Thyroid gland (tissue), 4 donors: ENCODE measurements at places on chromosomes 6 and 20.

DNA sequence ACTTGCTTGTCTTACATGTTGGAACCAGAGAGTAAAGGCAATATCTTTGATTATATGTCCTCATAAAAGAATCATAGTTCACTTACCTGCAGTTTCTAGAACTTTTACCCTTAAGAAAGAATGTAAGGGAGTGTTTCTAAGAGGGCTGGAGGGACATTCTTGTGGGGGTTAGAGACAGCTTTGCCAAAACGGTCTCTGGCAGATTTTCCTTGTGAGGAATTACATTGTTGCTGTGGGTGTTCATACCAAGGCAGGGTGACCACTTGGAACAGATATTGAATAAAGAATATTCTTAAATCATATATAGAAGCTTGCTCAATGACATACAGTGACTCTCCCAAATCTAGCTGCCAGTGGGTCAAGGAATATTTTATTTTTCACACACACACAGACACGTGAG is 517.6 kb upstream of the SOX4 start:
- DNase-seq: no peak

GRCh38 chr6:136820561-136820960 is 1.8 kb upstream of the PEX7 start:
- no peak for DNase-seq

GRCh38 chr6:8825726-8826125 is 390.4 kb upstream of the SLC35B3 start:
- DNase-seq: no peak

DNA sequence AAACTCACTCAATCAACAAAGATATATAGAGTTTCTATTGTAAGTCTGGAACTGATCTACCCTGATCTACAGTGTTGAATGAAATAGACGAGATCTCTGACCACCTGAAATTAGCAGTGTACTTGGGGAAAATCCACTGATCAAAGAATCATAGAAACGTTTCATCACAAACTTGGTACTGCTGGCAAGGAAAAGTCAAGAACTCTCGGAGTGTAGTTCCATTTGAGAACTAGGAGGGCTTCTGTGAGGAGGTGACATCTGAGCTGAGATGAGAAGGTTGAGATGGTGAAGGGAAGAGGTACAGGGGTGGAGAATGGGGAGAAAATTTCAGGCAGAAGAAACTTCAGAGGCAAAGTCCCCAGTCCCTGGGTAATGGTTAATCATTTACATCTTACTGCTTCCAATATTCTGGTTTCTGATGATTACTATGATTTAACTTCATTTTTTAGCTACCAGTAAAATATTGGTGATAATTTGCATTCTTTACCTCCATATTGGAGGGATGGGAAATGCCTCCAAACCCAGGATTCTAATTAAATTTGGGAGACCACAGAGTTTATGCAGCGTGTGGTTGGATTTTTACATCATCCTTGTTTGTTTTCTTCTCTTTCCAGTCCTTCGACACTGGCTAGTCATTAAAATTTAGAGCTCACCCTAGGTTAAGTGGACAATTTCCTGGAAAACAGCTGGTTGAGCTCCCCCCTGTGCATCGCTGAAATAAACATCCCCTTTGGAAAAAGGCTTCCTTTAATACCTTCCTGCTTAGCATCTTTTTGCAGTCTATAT is 191.9 kb downstream of the BCAS1 start:
- DNase-seq: no peak

GRCh38 chr6:166266336-166266735 is 41.9 kb downstream of the PRR18 start:
- DNase-seq: no peak

DNA sequence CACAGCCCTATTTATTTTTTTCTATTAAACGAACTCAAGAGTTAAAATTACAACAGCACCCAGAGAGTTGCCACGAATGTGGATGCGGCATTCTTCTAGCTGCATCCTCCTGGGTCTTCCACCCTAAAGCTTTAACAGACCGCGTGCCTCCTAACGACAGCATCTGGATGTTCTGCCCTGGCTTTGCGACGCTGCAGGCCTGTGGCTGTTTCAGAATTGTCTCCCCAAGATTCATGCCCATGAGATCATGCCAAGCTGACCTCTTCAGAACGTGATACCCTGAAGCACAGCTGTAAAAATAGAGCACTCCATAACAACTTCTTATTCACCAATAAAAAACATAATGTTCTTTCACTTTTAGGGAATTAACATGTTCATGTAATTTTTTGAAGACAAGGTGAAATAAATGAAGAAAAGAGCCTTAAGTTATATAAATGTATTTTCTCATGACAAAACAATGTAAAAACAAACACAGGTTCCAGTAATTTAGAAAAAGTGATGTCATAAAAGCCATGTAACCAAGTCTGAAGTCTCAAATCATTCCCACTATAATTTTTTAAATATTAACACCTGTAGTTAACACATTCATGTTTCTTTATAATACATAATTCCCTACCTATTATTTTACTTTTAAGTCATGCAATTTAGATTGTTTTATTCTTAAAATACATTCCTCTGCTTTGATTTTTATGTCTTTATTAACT is 26.5 kb downstream of the HIVEP2 start:
- DNase-seq: no peak

GRCh38 chr20:38115205-38115604 is 49.9 kb downstream of the TGM2 start:
- DNase-seq: no peak

DNA sequence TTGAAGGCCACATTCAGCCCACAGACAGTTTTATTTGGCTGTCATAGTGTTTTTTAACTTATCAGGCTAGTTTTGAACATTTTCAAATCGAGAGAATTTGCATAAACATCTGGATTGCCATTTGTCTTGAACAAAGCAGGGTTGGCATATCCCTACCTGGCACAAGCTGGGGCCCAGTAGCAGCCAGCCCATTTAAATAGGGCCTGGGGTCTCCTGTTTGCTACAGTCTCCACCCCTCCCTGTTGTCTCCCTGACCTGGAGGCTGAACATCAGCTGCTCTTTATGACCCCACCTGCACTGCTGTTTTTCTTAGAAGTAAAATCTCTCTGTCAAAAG is 10.5 kb downstream of the BCAS4 start:
- DNase-seq: no peak

DNA sequence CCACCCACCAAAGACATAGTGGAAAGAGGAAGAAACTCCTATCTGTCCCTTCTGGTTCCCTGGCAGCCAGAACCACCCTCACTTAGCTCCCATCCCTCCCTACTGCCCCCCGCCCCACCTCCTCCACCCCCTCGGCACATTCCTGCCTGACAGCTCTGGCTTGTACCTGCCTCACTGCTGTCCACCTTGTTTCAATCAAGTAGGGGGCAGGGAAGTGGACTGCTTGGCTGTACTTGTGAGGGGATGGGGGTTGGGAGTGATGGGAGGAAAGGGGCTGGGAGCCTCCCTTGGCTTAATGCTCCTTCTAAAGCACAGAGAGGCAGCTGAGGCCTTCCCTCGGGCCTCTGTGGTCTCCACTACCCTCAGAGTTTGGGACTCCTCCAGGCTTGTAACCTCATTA is 22.1 kb upstream of the ZNF76 start:
- peak; percentile 57 for DNase-seq

DNA sequence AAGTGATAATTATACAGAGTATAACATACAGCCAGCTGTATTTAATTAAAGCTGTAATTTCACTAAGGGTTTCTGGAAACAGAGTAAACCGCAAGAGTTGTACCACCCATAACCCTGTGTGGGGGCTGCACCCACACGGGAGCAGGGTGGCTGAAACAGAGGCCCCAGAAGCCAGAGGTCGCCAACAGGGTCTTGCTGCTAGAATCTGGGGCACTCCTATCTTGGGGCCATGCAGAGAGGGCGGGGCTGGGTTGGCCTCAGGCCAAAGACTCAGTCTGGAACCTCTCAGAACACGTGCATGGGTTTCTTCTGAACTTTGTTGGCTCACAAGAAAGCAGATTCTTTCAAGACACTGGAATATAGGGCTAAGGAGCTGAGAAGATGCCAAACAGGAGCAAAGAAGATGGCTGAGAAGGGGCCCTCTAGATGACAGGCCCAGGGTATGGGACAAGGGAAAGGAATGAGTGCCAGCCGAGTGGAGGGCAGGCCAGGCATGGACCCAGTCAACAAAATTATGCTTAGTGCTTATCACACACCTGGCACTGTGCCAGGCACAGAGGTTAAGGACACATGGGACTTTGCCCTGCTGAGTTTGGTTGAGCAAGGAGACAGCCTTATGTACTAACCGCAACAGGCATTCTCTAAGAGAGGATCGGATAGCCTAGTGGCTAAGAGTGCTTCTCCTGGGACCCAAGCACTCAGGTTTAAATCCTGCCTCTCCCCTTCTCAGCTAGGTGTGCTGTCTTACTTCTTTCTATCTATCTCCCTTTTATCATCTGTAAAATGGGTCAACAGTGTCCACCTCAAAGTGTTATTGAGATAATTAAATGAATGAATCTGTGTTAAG is 96.6 kb upstream of the FOXP4 start:
- peak; percentile 50 for DNase-seq

DNA sequence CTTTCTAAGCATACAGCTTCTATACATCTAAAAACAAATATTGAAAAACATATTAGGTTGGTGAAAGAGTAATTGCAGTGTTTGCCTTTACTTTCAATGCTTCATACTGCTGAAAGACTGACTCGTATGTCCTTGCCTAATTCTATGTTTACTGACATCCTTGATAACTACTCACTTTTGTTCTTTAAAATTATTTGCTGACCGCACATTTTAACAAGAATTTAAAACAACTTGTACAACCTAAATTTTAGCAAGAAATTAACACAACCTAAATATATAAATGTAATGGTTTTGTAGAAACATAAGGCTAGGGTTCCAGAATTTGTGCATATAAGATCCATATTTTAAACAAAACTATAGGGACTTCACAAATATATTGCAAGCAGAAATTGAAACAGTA is 640.2 kb upstream of the MMS22L start:
- DNase-seq: no peak

GRCh38 chr6:12804952-12805645 is 88.5 kb downstream of the PHACTR1 start:
- no peak for DNase-seq

DNA sequence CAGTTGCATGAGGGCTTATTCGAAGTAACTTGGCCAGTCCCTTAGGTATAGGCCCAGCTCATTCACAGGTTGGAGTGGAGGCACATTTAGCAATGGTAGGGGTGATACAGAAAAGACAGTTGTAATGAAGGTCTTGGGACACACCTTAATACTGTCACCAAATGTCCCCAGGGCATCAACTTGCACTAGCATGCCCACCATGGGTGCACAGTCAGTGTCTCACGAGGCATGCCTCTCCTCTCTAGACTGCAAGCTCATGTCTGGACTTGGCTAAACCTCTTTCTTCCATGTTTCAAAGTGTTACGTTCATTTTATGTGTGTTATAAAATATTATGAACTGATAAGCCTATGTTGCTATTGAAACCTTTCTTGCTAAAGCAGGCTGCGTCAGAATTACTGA is 124.0 kb upstream of the ECI2 start:
- no peak for DNase-seq

DNA sequence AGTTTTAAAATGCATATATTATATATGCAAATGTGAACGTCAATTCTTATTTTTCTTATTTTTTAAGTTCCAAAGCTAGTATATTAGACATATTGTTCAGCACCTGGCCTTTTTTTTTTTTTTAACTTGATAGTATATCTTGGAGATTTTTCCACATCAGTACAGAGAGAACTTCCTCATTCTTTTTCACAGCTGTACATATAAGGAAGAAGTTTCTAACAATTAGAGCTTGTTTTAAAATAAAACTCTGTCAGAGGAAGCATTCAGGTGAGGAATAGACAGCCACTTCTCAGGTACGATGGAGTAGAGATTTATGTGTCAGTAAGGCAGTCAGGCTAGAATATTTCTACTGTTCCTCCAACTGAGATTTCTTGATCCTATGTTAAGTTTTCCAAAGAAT is 233.1 kb upstream of the SUPT3H start:
- DNase-seq: no peak

- DNase-seq: no peak
These were observed 196.4 kb upstream of the CCN2 start for GRCh38 chr6:132147530-132148011.

- DNase-seq: no peak
These were observed 682 bp upstream of the CHD6 start for GRCh38 chr20:41618807-41619311.

GRCh38 chr6:105326833-105327770 is 75.8 kb downstream of the PREP start:
- peak; percentile 34 for DNase-seq

DNA sequence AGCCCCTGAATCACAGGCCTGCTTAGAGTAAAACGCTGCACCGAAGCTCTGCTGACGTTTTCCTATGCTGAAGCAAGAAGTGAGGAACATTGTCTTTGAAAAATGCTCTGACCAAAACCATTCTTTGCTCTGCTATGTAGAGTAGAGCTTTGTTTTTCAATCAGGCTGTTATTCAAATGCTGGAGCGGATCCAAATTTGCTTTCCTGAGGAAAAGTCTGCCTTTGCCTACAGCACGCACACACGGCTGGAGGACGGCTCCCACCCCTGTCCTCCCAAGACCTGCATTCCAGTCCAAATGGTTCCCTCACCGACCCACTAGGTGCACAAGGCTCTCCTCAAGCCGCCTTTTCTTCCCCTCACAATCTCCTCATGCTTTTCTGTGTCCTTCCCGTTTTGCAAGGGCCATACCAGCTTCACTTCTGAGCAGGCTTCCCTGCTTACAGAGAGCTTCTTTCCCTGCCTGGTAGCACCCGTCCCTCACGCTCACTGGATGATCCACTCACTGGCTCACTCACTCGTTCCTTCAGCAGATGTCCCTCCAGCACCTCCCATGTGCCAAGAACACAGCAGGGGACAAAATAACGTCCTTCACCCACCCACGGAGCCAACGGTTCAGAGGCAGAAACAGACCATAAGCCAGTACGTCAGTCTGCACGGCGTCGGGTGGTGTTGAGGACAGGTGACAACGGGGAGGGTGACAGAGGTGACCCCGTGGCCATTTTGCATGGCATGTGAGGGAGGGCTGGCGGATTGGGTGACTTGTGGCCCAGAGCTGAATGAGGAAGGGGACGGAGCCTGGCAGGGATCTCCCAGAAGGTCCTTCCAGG is 137.9 kb upstream of the NEDD9 start:
- DNase-seq: peak; percentile 77

DNA sequence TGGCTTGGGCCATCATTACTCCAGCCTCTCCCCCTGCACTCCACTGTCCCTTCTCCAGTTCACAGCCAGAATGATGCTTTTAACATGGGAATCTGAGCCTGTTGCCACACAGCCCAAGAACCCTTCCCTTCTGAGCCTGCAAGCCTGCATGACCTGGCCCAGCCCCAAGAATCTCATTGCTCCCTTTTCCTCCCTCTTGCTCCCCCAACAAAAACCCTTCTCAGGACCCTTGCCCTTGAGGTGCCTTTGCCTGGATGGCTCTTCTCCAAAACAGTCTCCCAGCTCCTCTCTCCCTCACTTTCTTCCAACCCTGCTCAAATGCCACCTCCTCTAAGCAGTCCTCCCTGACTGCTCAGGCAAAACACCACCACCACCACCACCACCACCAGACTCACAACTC is 157.2 kb downstream of the ANKRD60 start:
- DNase-seq: no peak

GRCh38 chr20:60976913-60977312 is 275.1 kb upstream of the CDH4 start:
- DNase-seq: no peak
